Stimulated activated CD4-positive, alpha-beta T cell treated with anti-CD3 and anti-CD28 coated beads, Interleukin-1b, Interleukin-23, amount 100 ng/mL, for 4 hours (primary cell): ENCODE measurements at places on chromosomes 12 and 14.
A peak's percentile ranks its signal among the peaks of the same experiment; 100 is the strongest.

GRCh38 chr14:102568115-102568614 lies 24.3 kb upstream of the RCOR1 start:
- peak; percentile 27 for DNase-seq

DNA sequence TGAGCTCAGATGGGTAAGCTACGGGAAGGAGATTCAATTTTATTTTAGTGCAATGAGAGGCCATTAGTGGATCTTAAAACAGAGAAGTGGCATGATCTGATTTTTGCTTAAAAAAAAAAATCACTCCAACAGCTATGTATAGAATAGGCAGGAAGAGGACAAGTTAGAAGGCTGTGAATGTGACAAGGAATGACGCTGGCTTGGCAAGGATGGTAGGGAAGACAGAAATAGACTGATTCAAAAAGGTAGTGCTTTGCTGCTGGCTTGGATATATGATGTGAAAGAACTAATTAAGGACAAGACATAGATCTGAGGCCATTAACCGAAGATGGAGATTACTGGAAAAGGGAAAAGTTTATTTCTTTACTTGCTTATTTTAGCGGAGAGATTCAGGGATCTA lies 105.2 kb upstream of the GPHB5 start:
- no peak for DNase-seq

- no peak for DNase-seq
These were observed 68.7 kb upstream of the PWP1 start for GRCh38 chr12:107616941-107617340.

DNA sequence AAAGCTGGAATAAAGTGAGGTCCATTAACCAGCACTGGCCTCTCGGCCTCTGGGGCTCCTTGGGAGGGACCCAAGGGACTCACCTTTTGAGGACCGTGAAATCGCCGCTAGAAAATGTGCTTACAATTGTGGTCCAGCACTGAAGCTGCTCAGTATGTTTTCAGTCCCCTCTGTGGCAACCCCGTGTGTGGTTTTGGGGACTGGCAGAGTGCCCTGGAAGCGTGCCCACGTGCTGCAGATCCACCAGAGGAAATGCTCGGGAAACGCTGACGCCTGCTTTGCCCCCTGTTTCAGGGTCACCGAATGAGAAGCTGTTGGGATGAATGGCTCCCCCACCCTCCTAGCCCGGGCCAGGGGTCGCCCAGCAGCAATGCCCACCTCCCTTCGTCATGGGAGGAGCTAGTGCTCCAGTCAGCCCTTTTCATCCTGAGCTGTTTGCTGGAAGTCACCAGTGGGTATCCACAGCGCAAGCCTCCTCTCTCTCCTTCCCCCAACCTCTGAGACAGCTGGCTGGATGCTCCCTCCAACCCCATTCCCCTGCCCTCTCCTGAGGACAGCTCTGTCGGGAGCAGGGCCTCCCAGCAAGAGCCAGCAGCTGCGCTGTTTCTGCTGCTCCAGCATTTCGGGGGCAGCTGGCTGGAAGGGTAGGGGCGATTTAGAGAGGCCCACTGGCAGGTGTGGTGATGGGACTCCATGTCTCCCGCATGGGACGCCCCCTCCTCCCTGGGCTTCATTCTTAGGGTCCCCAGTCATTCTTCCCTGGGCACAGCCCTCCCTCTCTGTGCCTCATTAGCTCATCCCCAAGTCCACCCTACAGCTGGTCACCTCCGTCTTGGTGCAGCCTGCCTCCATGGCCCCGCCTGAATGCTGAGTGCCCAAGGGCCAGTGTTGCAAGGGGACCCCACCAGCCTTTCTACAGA lies 33.2 kb upstream of the PPP1R13B start:
- DNase-seq, result no peak

DNA sequence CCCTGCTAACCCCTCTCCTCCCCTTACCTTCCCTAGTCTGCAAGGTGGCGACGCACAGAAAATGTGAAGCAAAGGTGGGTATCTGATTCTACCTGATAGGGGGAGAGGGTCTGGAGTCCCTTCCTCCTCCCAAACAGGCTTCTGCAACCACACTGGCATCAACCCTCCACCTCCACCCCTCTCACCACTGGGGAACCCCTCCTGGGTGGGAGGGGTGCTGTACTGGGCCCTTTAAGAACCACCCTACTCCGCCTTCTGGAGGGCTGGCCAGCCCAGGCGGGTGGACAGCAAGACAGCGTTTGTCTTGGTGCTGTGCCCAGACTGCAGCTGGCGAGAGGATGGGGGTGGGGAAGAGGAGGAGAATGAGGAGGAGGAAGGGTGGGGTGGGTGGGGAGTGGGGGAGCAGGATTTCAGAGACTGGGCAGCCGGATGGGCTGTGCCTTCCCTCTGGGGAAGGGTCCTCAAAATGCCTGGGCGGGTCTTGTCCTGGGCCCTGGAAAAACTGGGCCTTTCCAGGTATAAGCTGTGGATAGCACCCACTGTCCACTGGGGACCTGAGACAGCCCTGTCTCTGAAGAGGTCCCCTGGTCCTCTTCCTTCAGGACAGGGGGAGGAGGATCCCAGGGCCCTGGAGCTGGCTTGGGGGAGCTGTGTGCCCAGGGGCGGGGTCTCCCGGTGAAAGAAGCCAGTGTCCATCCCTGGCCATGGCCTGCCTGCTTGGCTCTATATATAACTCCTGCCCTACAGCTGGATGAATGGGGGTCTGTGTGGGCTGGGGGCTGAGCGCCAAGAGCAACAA lies 2.8 kb downstream of the TNS2 start:
- DNase-seq, result no peak

DNA sequence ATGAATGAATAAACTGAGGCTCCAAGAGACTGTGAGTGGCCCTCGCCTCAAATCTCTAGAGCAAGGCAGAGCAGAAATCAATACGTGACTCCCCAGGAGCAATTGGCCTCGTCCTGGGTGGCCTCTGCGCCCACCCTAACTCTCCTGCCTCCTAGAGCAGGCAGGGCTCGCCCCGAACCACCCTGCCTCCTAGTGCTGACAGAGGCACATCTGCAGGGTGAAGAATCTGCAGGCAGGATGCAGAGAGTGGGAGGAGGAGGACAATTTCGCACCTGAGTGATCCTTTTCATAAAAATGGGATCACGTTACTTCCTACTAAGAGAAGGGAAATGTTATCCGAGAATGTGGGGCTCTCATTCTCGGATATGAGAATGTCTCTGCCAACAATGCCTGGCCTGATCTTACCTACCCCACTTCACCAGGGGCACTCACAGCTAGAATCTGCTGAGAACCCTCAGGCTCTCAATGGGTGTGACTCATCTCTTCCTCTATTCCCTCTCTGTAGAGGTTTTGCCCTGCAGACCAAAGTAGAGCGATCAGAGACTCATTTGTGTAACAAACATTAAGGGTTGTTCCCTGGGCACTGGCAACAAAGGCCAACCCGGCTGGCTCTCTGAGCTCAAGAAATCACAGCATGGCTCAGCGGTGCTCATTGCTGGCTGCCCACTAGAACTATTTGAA lies 61.7 kb upstream of the BCL2L14 start:
- DNase-seq, result no peak

DNA sequence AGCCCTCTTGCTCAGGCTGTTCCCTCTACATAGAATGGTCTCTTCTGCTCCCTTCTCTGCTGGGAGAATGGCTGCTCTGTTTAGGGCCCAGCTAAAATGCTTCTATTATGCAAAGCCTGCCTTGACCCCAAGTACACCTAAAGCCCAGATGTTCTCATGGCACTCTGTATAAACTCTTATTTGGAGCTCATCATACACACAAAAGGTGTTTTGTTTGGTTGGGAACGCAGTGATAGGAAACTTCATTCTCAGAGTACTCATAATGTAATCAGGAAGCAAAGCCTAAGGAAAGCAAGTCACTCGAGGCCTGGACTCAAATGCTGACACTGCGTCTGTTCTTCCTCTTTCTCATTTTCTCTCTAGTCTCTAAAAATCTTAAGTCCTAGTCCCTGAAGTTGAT lies 38.2 kb upstream of the SYCP3 start:
- DNase-seq, result no peak

- no peak for DNase-seq
These were observed 22.6 kb downstream of the TMPO start for GRCh38 chr12:98538031-98538430.

DNA sequence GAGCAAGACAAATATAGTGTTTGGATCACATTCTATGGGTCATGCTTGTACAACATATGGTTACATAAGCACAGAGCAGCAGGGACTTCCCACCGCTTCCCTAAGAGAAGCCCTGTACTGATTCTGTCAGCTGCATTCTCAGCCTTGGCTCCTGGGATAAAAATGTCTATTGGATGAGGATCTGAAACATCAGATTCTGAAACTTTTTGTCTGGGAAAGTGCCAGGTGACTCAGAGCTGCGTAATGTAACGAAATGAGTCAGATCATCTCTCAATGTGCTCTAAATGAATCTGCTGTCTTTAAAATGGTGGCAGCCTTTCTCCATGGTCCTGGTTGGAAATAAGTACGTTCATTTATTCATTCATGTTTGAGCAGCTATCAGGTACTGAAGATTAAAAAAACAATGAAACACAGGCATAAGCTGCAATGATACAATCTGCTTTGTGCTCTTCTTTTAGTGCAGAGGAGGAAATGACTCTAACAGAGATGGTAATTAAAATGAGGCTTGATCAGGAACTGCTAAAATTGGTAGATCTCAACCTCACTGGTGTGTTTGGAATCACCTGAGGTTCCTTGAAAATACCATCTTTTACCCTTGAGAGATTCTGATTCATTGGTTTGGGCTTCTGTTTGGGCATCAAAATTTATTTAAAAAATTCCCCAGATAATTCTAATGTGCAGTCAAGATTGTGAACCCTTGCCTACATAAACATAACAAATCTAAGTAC lies 99.1 kb upstream of the NAP1L1 start:
- peak; percentile 5 for DNase-seq
